ENCODE measurements at places on chromosomes 3 and 15. TPM values are rescaled to one million over a fixed set of nuclear protein-coding genes. Genes with fewer than 3 reads are reported as not detected.

The MOBP gene
- polyA plus RNA-seq: 0.32 TPM

The PTH1R gene
- 23.5 TPM for polyA plus RNA-seq

The SPESP1 gene
- not detected for polyA plus RNA-seq

The GASK1A gene
- 8.0 TPM for polyA plus RNA-seq

The CAMKV gene
- 0.32 TPM for polyA plus RNA-seq

The LIPH gene
- polyA plus RNA-seq: 0.13 TPM

The TMCO5A gene
- polyA plus RNA-seq: not detected

The FGD5 gene
- 18.8 TPM for polyA plus RNA-seq

The SLC28A2 gene
- 0.14 TPM for polyA plus RNA-seq

The TMEM212 gene
- polyA plus RNA-seq: 0.36 TPM
